NCI-H1105 (cell line): ENCODE measurements at places on chromosomes 7 and 10.

GRCh38 chr7:36545291-36545690 lies 155.6 kb downstream of the ANLN start:
- no peak for DNase-seq

- DNase-seq, result no peak
Observed at GRCh38 chr7:128922496-128923410, 12.2 kb upstream of the KCP start.

DNA sequence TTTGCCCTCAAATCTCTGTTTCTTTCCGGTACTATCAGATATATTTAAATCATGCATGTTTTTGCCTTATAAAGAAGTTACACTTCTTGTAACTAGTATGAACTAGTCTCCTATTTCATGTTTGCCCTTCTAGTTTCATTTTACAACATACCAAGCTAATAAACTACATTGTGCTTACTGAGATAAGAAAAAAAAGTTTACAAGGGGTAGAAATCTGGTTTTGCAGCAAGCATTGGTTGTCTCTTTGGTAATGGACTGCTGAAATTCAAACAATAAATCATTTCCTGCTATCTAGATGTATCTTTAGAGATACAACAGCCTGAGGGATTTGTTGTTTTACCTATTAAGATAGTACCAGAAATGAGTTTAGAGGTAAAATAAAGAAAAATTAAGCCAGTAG lies 18.8 kb downstream of the PTTG1IP2 start:
- DNase-seq, result no peak

DNA sequence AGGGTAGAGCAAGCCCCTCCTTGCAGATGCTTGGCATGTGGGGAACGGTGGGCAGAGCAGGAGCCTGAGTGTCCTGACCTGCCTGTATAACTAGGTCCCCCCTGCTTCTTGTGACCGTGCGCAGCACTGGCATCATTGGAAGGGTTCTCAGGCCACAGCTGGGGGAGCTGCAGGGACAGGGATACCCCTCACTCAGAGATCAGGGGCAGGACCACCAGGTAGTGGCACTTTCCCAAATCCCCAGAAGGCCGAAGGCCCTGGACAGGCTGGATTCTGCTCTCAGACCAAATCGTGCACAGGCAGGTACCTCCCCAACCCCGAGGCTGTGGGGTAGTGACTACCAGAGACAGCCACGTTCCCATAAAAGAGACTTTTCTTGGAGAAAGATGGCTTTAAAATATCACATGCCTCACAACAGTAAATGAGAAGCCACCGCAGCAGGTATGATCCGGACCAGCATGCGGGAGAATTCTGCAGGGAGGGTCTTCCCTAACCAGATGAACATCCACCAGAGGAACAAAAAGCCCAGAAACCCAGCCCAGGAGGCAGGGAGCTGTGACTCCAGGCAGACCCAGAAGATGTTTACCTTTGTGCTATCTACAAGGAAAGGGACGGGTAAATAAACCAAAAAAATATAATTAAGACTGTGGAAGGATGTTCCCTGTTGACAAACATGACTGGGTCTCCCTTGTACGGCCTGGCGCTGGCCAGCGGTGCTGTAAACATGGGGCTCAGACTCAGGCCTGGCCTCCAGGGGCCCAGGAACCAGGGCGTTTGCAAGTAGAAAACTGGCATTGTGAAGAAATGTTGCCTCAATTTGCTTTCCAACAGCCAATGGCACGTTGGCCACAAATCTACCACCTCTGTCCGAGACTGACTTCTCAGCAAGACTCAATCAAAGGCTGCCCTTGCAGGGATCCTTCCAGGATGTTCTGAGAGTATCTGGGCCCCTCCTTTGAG lies 180.0 kb downstream of the TNS3 start:
- DNase-seq, result no peak

- DNase-seq, result no peak
Observed at GRCh38 chr7:111711426-111712065, 149.3 kb upstream of the IMMP2L start.

DNA sequence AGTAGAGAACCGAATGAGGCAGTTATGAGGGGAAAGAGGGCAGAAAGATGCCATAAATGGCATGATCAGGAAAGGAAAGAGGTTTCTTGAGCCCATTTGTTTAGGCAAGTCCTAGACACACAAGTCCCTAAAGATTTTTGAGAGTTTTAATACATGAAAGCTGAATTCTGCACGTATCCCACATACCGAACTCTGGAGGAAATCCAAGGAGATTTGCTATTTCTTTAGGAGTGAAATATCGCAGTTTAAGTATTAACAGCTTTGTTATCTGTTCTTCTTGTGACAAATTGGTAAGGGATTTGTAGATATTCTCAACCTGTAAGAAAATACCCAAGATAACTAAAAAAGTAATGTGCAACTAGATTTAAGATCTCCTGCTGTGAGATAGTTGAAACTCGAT lies 23.7 kb upstream of the CUBN start:
- no peak for DNase-seq

DNA sequence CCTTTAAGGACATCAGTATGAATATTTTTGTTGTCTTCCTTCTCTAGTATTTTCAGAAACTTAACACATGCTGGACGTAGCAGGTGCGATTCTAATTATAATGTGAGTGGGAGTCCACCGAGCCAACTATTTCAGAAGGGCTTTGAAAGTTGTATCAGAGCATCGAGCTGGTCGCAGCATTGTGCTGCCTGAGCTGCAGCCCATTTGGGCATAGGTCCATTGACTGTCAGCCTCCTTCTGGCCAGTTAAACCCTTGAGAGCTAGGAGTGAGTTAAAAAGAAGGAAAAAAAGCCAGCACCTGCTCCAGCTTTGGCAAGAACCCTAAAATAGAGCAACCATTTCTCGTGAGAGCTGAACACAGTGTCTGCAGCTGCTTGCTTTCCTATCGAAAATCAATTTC lies 47.8 kb downstream of the SLC35G1 start:
- no peak for DNase-seq

GRCh38 chr10:100895896-100896295 lies 16.9 kb upstream of the SLF2 start:
- DNase-seq, result no peak

DNA sequence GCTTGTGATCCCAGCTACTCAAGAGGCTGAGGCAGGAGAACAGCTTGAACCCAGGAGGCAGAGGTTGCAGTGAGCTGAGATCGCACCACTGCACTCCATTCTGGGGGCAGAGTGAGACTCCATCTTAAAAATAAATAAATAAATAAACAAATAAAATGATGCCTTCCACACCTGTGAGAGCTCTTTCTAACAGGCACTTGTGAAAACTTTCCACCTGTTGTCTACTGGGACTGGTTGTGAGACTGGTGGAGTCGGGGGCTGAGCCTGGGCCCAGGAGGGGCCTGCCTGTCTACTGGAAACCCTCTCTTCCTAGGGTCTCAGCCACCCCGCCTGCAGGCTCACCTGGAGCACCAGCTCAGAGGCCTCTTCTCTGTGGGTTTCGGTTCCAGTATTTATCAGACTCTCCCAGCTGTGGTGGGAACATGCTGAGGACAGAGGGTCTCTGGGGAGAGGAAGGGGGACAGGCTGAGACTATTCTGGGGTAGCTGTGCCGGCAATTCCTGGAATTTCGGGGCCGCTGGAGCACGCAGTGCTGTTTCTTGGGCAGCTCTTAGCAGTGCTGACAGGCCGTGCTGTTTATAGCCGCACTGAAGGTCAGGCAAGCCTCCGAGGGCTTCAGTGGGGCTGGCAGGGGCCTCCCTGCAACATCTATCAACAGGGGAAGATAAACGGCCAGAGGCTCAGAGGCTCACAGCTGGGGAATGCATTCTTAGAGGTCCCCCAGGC lies 3.8 kb downstream of the LDB3 start:
- DNase-seq, result no peak

DNA sequence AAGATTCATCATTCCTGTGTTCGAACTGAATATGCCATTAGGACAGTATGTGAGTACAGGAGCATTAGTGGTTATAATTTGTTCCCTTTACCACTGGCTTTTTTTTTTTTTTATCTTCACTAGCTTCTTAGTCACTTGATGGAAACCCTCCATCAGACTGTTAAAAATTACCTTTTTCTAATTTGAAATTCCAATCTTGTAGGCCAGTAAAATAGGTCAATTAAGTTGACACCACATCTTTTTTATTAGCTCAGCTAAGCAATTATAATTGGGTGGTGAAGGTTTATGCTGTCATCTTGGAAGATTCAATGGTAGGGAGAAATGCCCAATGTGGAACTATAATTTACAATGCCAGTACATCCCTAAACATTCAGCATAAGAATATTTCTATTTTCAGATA lies 6.1 kb downstream of the NRCAM start:
- DNase-seq, result no peak
